Amygdala (tissue), 56 donors: ENCODE measurements at places on chromosomes 12 and 14.

- DNase-seq, result no peak
These were observed 93.3 kb downstream of the RFLNA start for GRCh38 chr12:124388038-124388671.

DNA sequence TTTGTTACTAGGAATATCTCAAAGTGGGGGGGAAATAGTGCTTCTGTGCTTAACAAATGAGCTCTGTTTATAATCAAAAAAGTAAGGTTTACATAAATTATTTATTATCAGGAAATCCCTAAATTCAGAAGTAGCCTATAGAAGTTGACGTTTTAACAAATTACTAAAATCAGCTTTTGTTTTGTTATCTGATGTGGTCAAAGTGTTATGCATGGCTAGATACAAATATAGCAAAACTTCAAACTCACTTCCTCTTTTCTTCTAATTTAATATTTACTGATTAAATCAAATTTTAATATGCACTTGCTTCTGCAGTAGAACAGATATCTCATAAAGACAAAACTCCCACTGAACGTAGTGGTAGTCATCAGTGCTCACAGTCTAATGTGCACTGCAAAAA, 47.5 kb downstream of the GARIN6 start:
- no peak for DNase-seq

DNA sequence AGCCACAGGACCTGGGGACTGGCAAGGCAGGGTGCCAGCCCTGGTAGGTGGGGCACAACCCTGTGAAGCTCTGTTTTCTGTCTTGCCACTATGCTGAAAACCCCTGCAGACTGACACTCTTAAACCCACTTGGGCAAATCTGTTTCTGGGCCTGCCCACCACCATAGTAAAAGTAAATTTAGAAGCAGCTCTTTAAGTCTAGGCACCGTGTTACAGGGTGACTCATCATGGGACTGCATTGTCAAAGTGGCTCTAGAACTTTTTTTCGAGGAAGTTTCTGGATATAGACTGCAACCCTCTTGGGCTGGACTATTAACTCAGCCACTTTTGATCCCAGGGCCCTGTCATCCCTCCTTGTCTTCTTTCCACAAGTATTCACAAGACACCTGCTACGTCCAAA, 7.7 kb downstream of the TUNAR start:
- DNase-seq, result no peak

DNA sequence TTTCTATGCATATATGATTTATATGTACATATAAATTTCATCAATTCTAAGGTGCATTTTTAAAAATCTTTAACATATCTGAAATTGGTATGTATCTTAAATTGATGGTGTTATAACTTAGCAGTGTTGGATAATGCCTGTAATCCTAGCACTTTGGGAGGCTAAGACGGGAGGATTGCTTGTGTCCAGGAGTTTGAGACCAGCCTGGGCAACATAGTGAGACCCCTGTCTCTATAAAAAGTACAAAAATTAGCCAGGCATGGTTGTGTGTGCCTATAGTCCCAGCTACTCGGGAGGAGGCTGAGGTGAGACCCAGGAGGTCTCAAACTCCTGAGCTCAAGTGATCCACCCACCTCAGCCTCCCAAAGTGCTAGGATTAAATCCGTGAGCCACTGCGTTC, 6.5 kb upstream of the GALNT6 start:
- no peak for DNase-seq

GRCh38 chr14:76205708-76206107, 54.0 kb downstream of the GPATCH2L start:
- no peak for DNase-seq

DNA sequence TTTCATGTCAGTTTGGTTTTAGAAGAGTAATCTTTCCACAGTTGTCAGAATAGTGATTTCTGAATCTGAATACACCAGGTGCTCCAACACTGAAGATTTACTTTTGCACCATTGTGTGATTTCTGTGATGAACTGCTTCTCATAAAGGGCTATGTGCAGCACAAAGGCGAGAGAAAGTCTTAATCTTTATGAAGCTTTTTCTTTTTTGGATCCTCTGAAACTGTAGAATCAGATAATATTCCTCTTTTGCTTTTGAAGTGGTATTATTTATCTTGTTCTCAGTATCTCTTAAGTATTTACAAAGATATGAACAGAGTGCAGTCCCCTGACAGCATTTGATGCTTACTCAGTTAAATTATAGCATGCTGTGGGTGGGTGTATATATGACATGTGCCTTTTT, 207.8 kb downstream of the NAV3 start:
- no peak for DNase-seq

DNA sequence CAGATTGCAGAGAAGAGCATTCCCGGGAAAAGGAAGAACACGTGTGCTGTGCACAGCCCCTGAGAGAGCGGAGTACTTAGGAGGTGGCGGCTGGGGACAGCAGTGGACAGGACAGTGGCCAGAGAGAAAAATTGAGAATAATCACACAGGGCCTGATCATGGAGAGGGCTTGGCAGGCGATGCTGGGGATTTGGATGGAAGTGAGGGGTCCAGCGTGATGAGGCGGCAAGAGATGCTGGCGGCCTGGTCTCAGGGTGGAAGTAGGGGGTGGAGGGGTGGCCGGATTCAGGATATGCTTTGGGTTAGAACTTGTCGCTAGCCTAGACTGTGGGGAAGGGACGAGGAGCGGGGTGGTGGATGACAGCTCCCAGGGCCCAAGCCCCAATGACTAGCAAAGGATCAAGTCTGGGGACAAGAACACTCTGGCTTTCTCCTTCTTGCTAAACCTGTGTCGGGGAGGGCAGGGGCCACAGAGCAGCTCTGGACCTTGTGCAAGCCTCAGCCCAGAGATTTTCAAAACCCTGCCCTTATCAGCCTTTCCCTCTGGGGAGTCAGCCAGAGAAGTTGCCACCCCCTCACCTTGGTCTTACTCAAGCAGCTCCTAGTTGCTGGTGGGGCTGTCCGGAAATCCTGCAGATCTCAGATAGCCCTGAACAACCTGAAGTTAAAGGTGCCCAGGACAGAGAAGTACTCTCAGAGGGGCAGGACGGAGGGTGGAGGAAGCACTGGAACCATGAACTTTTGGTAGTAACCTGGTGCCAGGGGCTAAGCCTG, 1.3 kb downstream of the HVCN1 start:
- DNase-seq, result no peak
